ENCODE measurements at places on chromosomes 6 and 20.

DNA sequence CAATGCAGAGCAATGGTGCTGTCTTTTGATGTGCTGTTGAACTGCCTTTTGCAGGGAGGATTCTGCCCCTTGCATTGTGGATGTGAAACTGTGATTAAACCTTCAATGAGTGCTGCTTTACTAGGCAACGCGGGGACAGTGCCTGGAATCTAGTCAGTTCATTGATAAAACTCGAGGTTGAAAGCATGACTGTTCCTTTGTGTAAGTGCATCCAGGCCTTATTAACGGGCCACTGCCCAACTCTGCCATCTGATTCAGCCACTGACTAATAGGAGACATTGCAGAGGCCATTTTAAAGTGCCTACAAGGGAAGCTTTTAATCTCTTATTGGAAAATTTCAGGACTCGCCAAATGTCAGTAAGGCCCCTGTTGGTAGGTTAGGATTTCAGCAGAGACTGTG, 49.3 kb downstream of the SLC35F1 start:
- no peak for DNase-seq

DNA sequence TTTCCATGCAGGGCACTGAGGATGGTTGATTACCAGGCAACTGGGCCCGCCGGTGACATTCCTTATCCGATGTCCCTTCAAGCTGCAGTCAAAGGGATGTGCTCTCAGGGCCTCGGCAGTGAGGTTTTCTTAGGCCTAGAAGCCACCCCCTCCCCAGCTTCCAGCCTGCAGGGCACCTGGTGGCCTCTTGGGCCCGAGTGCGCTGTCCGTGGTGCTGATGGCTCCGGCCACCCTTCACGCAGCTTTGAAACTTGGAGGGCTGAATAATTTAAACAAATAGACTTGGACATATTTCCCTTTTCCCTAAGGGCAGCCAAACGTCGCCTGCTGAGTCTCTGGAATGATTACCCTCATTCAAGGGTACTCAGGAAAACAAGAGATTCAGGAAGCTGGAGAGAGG, 8.9 kb upstream of the MLN start:
- peak; percentile 78 for DNase-seq

DNA sequence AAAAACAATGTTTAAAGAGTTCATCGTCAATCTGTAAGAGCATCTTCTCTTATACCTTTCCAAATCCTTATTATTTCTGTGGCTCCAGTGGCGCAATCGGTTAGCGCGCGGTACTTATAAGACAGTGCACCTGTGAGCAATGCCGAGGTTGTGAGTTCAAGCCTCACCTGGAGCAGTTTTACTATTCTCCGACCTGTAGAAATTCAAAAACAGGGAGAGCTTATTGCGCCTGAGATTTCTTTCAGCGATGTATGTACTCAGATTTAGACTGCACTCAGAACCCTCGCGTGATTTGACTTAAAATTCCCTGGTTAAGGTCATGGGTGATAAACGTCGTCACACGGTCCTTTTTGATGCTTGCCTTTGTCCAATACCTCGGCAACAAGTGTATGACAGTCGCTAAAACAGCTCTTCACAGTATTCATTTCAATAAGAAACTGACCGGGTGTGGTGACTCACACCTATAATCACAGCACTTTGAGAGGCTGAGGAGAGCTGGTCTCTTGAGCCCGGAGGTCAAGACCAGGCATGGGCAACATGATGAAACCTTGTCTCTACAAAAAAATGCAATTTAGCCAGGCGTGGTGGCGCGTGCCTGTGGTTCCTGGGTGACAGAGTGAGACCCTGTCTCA, 11.9 kb downstream of the GPX5 start:
- DNase-seq = no peak

GRCh38 chr20:37677969-37678861, 15.6 kb upstream of the CTNNBL1 start:
- DNase-seq = no peak

DNA sequence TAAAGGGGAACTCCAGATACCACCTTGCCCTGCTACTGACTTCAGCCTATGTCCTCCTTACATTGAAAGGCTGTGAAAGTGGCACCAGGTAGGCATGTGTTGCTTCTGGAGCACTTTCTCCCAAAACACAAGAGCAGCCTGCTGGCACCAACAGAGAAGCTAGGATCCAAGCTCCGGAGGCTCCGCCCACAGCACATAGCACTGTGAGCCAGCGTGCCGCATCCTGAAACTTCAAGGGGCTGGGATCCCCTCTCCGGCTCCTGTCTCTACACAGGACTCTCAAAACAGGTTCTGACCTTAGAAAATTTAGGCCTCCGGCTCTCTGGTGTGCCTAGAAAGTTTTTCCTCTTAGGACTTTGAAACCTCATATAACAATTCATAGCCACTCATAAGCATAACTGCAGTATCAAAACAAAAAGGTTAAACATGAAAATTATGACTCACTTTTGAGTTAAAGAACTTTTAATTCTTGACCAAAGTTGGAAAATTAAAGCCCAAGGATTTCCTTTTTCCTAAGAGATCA, 41.1 kb downstream of the EZR start:
- DNase-seq = no peak

DNA sequence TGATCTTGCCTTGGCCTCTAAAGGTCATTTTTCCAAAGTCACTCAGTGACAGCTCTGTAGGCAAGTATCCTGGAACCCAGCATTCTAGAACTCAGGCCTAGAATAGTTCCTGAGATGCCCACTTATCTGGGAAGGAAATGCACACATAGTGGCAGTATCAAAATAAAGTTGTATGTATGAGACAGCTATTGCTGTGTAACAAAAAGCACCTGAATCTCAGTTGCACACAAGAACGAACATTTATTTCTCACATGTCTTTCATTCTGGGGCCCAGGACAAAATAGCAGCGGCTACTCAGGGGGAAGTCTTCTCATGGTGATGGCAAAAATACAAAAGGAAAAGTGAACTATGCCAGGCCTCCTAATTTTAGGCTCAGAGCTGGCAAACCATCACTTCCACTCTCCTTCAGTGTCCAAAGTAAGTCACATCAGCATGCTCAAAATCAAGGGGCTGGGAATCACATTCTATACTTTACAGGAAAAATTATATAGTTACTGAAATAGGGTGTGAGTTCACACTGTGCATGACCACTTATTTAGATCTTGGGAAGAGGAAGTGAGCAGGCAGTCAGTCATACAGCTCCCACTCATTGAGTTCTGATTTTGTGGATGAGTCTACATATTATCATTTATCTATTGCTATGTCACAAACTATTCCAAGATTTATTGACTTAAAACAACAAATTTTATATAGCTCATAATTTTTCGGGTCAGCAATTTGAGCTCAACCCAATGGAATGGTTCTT, 133.7 kb upstream of the RIN2 start:
- DNase-seq = no peak

GRCh38 chr20:22288156-22288555, 296.2 kb downstream of the FOXA2 start:
- no peak for DNase-seq

DNA sequence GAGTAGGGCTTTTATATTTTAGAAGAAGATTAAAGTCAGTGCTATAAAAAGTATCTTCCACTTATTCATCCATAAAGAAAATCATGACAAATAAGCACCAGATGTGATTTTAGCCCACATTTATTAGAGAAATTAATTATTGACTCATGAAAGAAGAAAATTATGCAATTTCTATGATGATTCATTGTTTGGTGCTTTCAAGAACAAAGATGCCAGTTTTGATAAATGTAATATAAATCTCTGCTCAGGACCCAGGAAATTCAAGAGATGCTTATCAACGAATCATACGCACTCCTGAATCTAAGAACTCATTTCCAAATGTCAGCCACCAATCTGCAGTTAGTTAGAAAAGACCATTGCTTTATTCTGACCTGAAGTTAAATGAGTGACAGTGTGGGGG, 211.4 kb downstream of the ARHGAP18 start:
- DNase-seq = no peak

DNA sequence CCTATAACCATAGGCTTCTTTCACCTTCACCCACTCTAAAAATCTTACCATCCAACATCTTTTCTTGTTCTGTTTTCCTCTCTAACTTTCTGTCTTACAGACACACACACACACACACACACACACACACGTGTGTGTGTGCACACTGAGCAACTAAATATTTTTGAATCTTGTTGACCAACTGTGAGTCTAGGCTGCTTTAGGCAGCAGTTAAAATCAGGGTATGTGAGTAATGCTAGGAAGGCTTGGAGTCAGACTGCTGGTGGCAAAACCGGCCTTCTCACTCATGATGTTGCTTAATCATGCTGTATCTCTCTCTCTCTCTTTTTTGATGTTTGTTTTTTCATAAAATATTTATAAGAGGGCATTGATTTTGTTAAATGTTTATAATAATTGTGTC, 103.1 kb upstream of the TBX18 start:
- no peak for DNase-seq

DNA sequence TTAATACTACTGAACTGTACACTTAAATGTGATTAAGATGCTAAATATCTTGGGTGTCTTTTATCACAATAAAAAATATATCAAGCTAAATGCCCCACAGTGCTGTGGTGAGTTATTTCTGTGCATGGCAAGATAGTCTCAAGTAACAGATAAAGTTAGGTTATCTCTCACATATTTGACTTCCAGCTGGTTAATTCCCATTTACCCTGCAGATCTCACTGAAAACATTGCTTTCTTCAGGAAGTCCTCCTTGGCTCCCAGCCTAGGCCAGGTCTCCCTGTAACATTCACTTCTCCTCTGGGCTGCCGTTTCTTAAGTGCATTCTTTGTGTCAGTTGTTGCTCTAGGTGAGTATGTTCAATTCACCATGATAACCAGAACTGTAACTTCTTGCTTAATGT, 59.1 kb downstream of the SLC22A1 start:
- DNase-seq = no peak

- no peak for DNase-seq
These were observed 72.4 kb downstream of the TULP4 start for GRCh38 chr6:158384671-158385110.

GRCh38 chr20:50532221-50532620, 22.0 kb downstream of the PTPN1 start:
- no peak for DNase-seq

- DNase-seq = no peak
These were observed 93.1 kb downstream of the JAG1 start for GRCh38 chr20:10580700-10581099.

DNA sequence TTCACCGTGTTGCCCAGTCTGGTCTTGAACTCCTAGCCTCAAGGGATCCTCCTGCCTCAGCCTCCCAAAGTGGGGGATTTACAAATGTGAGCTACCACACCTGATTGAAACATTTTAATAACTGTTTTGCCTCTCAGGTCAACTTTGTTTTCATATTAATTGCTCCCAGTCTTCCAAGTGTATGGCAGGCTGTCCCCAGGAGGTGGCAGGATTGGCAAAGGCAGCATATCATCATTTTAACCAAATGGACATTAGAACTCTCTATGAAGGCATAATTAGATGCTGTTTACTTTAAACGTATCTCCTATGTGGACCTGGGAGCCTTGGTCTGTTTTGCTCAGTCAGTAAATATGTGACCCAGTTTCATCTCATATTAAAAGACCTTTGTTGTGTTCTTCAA, 59.2 kb upstream of the CSE1L start:
- no peak for DNase-seq

DNA sequence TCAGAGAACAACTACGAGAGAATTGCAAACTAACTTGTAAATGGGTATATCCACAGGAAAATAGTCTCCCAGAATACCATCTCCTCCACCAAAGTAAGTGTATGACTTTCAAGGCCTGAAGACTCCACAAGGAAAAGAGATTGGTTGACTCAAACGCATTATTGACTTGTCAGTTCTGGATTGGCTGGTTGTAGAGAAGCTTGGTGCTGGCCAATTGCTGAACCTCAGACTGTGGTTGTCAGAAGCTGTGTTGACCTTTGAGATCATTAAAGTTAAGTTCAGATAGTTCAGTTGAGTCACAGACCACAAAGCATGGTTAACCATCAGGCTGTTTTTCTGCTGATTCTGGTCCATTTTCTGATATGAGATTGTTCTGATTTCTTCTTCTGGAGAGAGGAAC, 388.3 kb downstream of the BMP2 start:
- no peak for DNase-seq

- no peak for DNase-seq
These were observed 680.4 kb upstream of the MAP3K7 start for GRCh38 chr6:91267246-91267645.

GRCh38 chr6:38283734-38284362, 355.9 kb downstream of the BTBD9 start:
- DNase-seq = no peak

DNA sequence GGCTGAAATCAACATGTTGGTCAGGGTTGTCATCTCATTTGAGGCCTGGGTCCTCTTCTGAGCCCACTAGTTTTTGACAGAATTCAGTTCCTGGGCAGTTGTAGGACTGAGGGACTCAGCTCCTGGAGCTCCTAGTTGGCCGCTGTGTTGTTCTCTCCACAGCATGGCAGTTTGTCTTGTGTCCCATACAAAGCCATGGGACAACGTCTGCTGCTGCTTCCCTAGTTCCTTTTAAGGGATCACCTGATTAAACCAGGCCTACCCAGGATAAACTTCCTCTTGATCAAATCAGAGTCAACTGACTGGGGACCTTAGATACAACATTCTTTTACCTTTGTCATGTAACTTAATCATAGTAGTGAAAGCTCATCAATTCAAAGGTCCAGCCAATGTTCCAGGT, 141.0 kb downstream of the BCAS1 start:
- peak; percentile 9 for DNase-seq

DNA sequence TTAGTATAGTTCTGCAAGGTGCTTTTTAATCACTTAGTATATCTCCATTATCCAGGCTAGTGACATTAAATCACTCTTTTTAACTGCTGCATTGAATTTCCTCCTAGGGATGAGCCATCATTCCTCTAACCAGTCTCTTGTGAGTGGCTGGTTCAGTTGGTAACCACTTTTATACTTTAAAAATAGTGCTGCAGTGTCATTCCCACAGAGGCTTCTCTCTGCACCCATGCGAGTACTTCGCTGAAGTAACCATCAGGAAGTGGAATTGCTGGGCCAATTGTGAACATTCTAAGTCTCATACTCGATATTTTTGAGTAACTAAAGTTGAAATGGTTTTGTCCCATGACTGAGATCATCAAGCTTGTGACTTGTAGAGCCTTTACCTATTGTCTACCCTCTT, 2.1 kb downstream of the BTN3A2 start:
- DNase-seq = no peak

GRCh38 chr20:51416532-51417249, 125.8 kb downstream of the NFATC2 start:
- DNase-seq = no peak

GRCh38 chr20:17835934-17836300, 132.7 kb downstream of the SNX5 start:
- no peak for DNase-seq

DNA sequence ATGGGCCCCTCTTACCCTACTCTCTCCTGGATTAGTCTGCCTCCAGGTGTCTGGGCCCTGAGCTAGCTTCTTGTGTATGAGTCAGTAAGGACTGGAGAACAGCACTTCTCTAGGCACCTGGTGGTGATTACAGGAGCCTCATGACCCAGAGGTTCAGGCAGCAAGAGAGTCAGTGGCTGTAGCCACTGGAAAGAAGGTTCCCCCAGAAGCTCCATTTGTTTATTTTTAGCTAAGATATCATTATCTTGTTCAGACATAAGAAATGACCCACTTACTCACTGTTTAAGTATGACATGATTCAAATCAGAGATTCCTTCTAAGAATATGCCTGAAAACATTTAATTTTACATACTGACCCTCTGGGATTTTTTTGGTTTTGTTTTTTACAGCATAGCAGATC, 23.6 kb upstream of the SLC4A11 start:
- no peak for DNase-seq
